Urothelium cell line (cell line): ENCODE measurements at places on chromosomes 7 and 10.

DNA sequence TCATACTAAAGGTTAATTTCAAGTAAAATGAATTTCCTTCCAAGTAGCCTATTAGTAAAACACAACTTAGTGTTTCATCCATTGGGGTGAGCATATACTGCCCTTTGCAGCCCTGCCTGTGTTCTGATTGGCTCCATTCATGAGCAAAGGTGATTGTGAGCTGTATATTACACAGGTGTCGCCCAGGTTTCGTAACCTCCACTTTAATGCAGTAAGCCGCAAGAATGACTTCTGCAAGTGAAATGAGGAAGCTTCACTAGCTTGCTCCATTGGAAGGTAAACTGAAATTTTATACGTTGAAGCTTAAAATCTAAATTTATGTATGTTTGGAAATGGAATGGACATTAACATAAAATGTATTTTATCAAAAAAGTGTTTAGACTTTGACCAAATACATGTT is 24.4 kb downstream of the MTURN start:
- no peak for DNase-seq

DNA sequence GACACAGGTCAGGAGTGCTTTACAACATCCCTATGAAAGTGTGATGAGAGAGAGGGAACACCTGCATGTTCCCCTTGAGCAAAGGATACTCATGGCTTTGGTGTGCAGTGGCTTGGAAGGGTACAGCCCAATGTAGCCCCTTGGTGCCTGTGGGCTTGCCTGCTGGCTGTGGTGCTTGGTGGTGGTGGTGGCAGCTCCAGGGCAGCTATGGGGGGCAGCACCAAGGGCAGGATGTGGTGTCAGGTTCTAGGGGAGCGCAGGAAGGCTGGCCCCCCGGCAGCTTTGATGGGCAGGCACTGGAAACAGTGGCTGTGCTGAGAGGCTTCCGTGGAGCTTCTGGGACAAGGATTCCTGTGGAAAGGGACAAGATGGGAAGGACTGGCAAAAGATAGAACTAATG is 464.0 kb upstream of the ZMIZ1 start:
- no peak for DNase-seq

- no peak for DNase-seq
These were observed 34.6 kb downstream of the PSMC2 start for GRCh38 chr7:103382032-103382402.

DNA sequence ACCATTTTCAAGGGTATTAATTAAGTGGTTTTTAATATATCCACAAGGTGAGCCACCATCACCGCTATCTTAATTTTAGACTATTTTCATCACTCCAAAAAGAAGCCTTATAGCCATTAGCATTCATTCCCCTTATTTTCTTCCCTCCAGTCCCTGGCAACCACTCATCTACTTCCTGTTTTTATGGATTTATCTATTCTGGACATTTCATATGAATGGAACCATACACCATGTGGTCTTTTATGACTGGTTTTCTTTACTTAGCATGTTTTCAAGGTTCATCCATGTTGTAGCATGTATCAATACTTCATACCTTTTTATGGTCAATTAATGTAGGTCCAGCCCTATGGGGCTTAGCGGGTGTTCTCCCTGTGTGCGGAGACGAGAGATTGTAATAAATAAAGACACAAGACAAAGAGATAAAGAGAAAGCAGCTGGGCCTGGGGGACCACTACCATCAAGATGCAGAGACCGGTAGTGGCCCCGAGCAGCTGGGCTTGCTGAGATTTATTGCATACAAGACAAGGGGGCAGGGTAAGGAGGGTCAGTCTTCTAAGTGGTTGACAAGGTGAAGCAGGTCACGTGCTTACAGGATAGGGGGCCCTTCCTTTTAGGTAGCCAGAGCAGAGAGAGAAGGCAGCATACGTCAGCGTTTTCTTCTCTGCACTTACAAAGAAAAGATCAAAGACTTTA is 14.6 kb downstream of the WBP1L start:
- DNase-seq, result no peak

GRCh38 chr10:113412161-113412560 is 140.7 kb upstream of the HABP2 start:
- no peak for DNase-seq

GRCh38 chr10:98316661-98317060 is 48.7 kb upstream of the LOXL4 start:
- DNase-seq, result no peak

- DNase-seq, result no peak
These were observed 920.8 kb upstream of the ZNF722 start for GRCh38 chr7:63077841-63078240.

DNA sequence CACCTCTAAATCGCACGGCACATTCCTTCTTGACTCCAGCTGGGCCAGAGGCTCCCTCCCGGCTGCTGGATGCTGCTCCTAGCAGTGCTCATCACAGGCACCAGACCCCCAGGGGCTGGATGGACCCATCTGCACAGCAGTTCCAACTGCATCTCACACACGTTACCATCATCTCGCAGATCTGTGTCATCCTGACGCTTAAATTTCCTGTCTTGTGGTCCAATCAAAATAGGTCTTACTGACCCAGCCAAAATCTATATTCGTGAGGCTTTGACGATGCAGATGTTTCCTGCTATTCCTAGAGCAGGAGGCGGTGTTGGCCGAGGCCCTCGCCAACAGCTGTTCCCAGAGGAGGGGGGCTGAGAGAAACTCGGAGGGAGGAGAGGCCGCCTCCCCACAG is 108.0 kb downstream of the MKI67 start:
- no peak for DNase-seq

GRCh38 chr7:80154656-80155333 is 20.2 kb downstream of the GNAI1 start:
- DNase-seq, result no peak

GRCh38 chr10:131174651-131175540 is 136.6 kb downstream of the TCERG1L start:
- no peak for DNase-seq

DNA sequence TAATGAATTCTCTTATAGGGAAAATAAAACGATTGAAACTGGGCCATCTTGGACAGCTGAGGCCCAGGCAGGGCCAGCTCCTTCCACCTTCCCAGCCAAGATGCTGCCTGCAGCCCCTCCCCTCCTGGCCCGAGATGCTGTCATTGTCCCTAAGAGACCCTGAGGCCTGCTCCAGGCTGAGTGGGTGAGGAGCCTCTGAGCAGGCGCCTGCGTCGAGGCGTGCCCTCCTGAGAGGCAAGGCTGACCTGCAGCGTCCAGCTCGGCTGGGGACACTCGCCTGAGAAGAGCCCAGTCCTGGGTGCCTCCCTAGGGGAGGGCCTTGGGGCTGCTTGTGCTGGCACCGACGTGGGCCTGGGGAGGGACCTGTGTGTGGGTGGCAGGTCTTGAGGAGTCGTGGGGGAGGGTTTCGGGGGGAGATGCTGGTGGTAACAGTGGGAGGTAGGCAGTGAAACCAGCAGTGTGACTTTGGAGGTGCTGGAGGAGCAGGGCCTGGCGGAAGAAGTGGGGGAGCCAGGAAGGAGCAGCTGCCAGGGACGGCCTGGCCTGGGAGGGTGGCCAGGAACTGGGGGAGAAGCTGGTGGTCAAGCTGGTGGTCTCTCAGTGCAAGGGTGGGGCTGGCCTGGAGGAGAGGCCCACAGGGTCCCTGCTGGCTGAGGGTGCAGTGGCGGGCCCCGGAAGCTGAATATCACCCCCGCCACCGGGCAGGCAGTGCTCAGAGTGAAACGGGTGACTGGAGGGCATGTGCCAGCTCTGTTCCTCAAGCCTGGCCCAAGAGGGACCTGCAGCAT is 7.9 kb downstream of the GPR146 start:
- no peak for DNase-seq
